Suprapubic skin (tissue), 4 donors: ENCODE measurements at places on chromosomes 13 and 19. TPM values are rescaled to one million over a fixed set of nuclear protein-coding genes. Genes with fewer than 3 reads are reported as not detected.

Gene SELENOV
- total RNA-seq, result not detected

Gene ZNF222
- total RNA-seq, result 4.3 TPM

Gene THSD8
- total RNA-seq, result not detected

Gene ZNF177
- total RNA-seq, result 1.4 TPM
